ENCODE measurements at places on chromosomes 4 and X.

GRCh38 chr4:59039046-59039445, 1928.9 kb upstream of the IGFBP7 start:
- DNase-seq: no peak

DNA sequence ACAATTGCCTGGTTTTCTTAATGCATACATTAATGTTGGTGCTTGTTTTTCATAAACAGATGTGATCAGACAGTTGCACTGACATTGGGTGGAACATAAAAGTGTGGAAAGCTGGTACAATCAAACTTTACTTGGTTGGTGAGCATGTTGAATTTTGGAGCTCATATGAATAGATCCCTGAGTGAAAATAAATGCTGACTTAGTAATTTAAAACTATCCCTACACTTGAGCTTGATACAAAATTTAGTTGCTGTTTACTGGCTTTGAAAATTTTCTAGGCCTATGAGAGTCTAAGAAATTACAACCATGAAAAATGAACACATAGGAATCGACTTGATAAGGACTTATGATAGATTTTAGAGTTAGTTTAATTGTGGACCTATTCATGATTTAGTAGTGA, 551.8 kb upstream of the PABPC4L start:
- DNase-seq: no peak

DNA sequence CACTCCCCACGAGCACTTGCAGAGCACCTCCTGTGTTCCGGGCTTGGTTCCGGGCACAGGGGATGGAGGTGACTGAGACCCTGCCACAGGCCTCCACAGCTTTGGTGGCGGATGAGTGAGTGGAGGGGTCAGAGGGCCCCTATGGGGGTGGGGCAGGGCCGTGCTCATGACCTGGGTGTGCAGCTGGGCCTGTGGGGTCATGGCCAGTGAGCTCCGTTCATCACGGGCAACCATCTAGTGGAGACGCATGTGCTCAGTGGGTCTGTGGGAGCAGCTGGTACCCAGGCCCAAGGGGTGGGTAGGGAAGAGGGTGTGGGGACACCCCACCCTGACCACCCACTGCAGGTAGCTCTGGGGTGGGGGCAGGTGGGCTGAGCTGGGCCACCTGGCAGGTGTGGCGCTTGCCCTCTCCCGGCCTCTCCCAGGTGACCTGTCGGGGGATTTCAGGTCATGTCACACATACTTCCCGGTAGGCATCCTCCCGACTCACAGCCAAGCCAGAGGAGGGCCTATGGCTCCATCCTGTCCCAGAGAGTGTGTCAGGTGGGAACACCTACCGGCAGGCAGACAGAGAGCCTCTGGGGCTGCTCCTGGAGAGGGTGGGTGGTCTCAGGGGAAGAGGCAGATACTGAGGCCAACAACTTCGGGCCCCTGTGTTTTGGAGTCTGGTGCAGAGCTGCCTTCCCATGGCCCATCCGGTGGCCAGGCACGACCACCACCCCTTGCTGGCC, 3.6 kb downstream of the PSAPL1 start:
- no peak for DNase-seq

GRCh38 chrX:44025555-44025954, 52.4 kb upstream of the NDP start:
- no peak for DNase-seq

DNA sequence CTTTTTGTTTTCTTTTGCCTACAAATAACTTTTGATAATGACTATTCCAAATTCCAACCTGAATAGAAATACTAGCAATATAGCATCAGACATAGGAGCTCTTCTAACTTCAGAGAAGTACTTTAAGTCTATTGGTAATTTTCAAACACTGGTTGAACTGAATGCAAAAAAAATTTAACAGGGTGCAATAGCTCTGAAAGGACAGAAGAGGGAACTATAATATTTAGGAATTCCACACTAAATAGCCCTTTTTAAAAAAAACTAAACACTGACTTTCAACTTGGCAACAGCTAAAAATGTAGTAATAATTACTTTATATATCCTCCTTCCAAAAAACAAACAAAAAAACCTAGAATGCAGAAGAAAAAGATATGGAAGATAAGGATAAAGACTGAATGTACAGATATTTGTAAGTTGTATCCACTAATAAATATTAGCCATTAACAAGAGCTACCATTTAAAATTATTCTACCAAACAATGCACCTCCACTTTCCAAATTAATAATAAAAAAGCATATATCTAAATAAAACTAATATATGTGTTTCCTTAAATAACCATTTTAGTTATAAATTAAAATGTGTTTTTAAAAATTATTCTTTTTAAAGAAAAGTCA, 81.4 kb downstream of the FBXW7 start:
- DNase-seq: no peak

GRCh38 chr4:125049711-125050110, 265.0 kb upstream of the FAT4 start:
- no peak for DNase-seq

- DNase-seq: no peak
These were observed 68.2 kb downstream of the FUNDC1 start for GRCh38 chrX:44474410-44474809.

DNA sequence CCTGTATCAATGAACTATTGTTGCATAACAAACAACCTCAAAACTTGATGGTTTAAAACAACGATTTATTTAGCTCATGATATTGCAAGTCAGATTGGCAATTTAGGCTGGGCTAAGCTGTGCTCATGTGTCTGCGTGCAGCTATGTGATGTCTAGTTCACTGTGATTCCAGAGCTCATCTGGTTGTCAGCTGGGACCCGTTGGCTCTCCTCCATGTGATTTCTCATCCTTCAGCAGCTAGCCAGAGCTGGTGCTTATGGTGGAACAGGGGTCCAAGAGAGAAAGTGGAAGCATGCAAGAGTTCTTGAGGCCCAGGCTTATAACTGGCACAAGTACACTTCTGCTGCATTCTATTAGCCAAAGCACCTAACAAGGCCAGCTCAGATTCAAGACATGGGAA, 28.8 kb upstream of the TRPC3 start:
- DNase-seq: no peak

DNA sequence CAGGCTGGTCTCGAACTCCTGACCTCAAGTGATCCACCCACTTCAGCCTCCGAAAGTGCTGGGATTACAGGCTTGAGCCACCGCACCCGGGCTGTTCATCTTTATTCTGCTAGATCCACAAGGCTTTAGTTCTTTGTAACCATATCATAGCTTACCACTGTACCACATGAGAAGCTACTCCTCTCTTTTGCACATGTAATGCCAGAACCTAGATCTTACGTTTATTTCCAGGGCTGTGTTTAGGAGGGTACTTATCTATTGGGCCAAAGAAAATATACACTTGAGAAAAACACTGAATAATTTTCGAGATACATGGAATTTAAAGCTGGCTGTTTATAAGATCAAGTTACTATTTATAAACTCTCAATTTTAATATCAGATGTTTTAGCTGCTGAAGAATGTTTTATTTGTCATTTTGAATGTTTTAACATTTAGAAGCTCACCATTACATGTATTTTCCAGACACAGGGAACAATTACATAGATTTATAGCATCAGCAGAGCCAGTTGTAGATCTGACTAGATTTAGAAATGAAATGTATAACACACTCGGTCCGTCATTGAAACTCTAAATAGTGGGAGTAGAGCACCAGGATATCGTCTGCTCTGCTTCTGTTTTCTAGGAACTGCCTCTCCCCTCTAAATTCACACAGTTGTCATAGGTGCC, 155.3 kb upstream of the HAND2 start:
- DNase-seq: no peak

GRCh38 chr4:173370130-173370476, 651 bp upstream of the SAP30 start:
- DNase-seq: no peak

DNA sequence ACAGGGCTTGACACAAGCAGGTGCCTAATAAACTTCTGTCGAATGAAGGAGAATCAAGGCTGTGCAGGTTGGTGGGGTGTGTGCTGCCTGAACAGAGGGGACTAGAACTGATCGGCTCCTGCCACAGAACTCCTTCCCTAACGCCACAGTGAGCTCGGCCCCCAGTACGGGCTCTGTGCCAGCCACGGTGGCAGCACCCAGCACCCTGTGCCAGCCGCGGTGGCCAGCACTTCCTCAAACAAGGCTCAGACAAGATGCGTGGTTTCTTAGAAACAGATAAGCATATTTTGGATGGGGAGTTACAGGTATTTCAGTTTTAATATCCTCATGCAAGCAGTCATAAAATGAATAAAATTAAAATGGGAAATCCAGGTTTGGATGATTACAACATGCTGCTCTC, 26.0 kb upstream of the C4orf50 start:
- no peak for DNase-seq

GRCh38 chr4:118354913-118355312, 2.1 kb upstream of the PRSS12 start:
- no peak for DNase-seq

DNA sequence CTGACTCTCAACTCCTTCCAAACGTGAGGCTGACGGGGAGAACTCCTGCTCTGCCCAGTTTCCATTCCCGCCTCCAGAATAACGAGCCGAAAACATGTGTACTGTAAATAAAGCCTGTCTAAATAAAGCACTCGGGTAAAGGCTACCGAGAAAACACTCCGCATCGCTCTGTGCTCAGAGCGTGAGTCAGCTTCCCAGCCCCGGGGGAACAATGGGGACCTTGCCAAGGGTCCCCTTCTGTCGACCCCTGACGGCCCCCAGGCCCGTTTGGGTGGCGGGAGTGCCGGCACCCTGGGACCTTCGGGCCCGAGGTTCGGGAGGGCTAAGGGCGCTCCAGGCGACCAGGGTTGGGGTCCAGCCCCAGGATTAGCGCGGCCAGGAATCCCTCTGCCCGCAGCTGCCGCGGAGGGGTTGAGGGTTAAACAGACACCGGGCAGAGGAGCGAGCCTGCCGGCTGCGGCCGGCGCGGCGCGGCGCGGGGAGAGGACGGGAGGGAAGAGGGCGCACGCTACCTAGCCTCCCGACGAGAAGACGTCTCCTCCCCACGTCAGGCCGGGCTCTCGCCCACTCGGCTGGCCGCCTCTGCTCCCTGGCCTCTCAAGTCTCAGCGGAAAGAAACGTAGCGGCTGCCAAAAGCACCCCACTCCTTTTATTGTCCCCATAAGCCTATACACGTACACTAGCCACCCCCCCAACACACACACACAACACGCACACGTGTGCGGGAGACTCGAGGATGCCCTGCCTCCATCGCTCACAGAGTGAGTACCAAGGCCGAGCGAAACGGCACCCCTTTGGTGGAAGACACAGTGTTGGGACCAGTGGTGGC, 85.5 kb downstream of the BCOR start:
- DNase-seq: peak; percentile 68

GRCh38 chrX:13652287-13652793, 601 bp upstream of the TCEANC start:
- DNase-seq: no peak

DNA sequence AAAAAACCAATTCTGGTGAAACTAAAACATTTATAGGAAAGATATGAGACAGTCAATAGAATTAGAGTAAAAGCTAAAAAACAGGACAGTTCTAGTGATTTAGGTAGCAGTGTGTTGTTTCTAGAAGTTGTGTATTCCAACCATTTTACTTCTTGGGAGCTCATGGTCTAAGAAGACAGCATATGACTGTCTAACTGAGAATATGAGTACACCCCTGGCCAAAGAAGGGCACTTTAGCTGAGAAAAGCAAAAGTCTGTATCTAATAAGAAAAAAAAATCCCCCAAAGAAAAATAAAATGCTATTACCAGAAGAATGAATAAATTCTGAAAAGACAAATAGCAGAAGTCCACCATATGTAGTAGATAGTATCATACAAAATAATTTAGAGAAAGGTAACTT, 26.4 kb downstream of the EREG start:
- DNase-seq: no peak

- DNase-seq: peak; percentile 75
These were observed 89.7 kb downstream of the LRP2BP start for GRCh38 chr4:185305979-185306442.

GRCh38 chrX:2487366-2487765, 13.4 kb downstream of the DHRSX start:
- no peak for DNase-seq

GRCh38 chr4:157246964-157247363, 26.4 kb downstream of the GRIA2 start:
- no peak for DNase-seq

DNA sequence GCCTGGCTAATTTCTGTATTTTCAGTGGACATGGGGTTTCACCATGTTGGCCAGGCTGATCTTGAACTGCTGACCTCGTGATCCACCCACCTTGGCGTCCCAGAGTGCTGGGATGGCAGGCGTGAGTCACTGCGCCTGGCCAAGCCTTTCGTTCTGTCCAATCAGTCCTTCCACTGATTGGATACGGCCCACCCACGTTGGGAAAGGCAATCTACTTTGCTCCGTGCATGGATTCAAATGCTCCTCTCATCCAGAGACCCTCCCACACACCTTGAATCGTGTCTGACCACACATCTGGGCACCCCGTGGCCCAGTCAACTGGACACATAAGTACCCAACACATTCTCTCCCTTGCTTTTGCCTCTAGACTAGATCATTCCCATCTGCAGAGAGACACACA, 74.9 kb downstream of the CRLF2 start:
- DNase-seq: no peak

GRCh38 chr4:19496756-19497155, 754.9 kb upstream of the SLIT2 start:
- no peak for DNase-seq

DNA sequence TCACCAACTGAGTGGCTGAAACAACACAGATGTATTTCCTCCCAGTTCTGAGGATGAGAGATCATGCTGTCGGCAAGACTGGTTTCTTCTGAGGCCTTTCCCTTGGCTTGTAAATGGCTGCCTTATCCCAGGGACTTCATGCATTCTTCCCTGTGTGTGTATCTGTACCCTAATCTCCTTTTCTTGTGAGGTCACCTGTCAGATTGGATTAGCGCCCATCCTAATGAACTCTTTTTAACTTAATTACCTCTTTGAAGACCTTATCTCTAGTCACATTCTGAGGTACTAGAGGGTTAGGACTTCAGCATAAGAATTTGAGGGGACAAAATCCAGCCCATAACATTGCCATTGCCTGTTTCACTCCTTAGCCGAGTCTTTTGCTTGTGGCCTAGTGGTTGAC, 59.5 kb upstream of the TMEM150C start:
- peak; percentile 54 for DNase-seq

DNA sequence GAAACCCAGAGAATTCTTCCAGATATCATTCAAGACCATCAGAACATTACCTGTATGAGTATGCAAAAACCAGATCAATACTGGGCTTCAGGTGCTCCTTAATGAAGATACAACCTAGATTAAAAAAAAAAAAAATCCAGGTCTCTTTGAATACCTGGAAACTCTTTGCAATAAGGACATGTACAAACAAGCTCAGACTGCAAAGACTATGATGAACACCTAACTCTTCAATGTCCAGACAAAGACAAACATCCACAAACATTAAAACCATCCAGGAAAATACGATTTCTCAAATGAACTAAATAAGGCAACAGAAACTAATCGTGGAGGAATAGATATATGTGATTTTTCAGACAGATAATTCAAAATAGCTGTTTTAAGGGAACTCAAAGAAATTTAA, 38.7 kb downstream of the NLRP2B start:
- no peak for DNase-seq
